ENCODE measurements at places on chromosomes 16 and 17. TPM values are rescaled to one million over a fixed set of nuclear protein-coding genes. Genes with fewer than 3 reads are reported as not detected.

DNA sequence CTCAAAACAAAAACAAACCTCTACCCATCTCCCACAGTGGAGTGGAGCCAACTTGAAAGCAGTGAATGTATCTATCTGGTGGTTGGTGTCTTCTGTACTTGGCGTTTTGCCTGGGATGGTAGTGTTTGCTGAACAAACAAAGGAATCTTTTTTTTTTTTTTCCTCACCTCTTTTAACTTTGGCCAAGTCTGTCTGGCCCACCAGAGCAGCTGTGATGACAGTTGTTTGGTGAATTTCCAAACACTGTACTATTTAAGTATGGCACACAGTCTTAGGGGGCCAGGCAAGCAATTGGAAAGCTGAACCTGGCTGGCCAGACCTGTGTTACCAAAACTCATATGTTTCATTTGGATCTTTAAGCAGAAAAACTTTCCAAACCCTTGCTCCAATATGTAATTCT lies 101.8 kb upstream of the CDH13 start:
- no peak for DNase-seq

GRCh38 chr16:77414752-77415231 lies 20.0 kb downstream of the ADAMTS18 start:
- DNase-seq, result no peak

DNA sequence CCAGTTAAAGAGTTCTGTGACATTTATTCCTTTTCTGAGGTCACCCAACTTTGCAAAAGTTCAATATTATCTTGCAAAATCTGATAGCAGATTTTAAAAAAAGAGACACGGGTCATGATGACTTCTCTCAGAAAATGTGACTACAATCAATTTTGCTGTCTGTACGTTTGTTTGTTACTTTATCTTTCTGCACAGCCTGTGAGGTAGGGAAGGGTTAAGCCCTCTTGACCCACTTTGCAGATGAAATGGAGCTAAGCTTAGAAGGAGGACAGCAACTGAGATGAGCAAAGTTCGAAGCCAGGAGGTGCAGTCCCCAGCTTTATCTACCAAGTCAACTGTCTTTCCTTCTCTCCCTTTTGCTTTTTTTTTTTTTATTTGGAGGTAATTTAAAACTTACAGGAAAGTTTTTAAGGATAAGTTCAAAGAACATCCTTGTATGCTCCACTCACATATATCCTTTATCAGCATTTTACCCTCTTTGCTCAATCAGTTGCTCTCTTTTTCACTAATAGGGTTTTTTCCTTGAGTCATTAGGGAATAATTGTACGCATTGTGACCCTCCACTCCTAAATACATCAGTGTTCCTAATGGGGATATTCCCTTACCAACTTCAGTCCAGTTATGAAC lies 86.8 kb downstream of the MSI2 start:
- no peak for DNase-seq

GRCh38 chr17:74466111-74466827 lies at the start of gene CD300A:
TSS of gene CD300A (plus strand) at chr17:74466634. CDS start at chr17:74466704, 70 bp downstream.
- no peak for DNase-seq

GRCh38 chr16:56939801-56940200 lies 7.9 kb downstream of the HERPUD1 start:
- no peak for DNase-seq

GRCh38 chr16:58814348-58814801 lies 80.3 kb upstream of the GOT2 start:
- DNase-seq, result peak; percentile 54

DNA sequence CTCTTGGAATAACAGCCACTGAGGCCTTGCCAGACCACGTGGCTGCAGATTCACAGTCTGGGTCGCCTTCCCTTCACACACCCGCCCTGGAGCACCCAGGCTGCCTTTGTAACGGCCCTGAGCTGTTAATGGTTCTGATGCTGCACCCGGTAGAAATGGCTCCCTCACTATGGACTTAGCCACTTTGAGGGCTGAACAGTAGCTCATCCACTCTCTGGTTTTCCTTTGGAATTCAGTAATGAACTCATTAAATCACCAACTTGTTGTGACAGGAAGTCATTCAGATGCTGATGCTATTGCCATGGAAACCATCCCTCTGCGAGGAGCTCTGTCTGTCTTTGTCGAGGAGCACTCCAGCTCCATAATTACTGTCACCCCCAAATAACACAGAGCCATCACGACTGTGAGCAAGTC lies 59.2 kb downstream of the CDK5R1 start:
- DNase-seq, result no peak

CDRT15 gene
- not detected for total RNA-seq

ITGAL gene
- total RNA-seq, result not detected

ASIC2 gene
- total RNA-seq, result not detected

COG8 gene
- 95.3 TPM for total RNA-seq

CX3CL1 gene
- total RNA-seq, result 1.7 TPM

All from cardiac muscle cell (in vitro differentiated cells and primary cell).